CD4-positive, alpha-beta T cell treated with Interleukin-1 beta for 1 hour (primary cell): ENCODE measurements at places on chromosomes 7 and 10.

DNA sequence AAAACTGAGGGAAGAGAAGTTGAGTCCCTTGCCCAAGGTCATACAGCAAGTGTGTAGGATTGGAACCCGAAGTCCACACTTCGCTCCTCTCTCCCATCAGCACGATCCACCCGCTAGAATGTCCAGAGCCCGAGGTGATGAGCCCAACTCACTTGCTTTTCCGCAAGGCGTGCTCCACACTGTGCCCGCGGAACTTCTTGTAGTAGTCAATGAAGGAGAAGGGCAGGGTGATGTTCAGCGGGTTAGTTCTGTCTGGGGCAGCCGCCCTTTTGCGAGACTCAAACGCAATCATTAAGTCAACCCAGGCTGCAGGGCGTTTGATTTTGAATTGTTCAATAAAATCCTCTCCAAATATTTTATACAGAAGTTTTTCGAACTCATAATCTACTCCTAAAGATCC lies 58.6 kb downstream of the PNLIPRP2 start:
- DNase-seq = no peak

GRCh38 chr10:129029051-129029450 lies 438.0 kb upstream of the MGMT start:
- no peak for DNase-seq

DNA sequence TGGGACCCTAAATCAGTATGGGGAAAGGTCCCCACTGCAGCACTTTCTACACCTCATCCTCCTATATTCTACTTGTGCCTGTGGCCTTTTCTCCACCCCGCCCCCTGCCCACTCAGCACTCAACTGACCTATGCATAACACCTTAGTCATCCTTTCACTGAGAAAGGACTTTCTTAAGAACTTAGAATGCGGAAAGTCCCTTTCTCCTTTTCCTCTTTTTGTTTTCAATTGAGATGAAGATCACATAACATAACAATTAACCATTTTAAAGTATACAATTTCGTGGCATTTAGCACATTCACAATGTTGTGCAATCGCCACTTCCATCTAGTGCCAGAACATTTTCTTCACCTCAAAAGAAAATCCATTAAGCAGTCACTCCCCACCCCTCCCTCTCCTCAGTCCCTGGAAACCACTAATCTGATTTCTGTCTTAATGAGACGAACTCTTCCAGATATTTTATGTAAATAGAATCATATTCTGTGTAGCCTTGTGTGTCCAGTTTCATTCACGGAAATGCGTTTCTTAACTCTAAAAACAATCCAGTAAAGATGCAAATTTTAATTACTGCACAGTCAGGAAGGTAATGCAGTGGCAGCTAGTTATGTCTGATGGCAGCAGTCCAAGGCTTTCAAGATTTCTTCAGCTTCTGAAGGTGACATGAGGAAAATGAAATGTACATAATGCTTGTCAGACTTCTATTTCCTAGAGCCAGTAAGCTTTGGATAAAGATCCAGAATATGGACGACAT lies 41.7 kb downstream of the FAS start:
- DNase-seq = peak; percentile 57

DNA sequence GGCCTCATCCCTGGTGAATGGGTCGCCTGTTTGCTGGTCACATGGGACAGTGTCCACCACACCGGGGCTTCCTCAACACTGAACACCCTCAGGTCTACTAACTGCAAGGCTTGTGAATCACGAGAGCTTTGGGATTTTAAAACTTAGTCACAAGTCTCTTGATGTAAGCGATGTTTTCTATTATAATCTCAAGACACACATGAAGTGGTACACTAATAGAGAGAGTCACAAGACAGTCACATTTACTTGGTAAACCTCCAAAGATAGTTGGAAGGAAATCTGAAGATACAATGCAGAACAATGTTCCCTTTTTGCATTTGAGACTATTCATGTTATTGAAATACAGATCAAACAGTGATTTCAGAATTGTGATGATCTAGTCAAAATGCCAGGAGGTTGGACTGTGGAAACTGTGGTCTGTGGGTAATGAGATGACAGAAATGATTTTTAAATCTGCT lies 233.1 kb upstream of the KLF6 start:
- DNase-seq = no peak
